ENCODE measurements at places on chromosomes 6 and 20.

DNA sequence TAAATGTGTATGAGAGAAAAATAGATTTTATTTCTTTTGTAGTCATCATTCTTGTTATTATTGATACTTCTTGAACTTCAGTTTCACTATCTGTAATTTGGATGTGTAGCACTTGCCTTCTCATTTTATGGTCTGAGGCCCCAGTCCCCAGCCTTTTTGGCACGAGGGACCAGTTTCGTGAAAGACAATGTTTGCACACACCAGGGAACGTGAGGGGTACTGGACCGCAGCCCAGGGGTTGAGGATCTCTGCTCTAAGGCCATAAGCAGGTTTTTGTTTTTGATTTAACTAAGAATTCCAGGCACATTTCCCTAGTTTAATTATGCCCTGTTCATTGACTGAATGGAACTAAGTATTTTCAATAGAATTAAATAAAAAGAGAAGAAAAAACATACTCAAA lies 261.5 kb downstream of the BMP2 start:
- DNase-seq: no peak

DNA sequence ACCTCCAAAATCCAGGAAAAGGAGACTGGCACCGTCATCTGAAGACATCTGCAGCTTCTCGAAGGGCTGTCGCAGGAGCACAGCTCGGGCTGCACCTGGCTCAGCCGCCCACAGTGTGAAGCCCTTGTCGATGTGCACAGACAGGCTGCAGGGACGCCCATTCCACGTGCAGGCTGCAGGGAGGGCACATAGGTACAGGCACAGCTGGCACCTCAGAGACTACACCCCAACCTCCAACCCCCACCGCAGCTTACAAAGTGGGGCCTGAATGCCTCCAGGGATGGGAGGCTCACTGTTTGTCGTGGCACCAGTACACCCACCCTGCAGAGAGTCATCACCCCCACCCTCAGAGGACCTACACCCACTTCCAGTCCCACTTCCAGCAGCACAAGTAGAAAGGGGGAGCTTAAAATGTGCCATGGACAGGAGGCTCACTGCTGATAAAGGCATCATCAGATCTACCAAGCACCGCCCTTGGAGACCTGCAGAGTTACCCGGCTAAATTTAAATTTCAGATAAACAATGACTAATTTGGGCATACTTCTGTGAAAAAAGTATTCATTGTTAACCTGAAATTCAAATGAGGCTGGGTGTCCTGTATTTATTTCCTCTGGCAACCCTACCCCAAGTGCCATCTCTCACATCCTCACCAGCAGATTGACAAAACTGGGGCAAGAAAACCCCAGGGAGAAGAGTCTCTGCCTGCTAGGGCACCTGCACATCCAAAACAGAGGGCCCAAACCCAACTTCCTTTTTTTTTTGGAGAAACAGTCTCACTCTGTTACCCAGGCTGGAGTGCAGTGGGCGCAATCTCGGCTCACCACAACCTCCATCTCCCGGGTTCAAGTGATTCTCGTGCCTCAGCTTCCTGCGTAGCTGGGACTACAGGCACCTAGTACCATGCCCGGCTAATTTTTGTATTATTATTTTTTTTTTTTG lies 7.7 kb upstream of the CDK5RAP1 start:
- no peak for DNase-seq

GRCh38 chr6:111367393-111368088 lies 115.5 kb downstream of the REV3L start:
- no peak for DNase-seq

- DNase-seq: peak; percentile 92
Observed at GRCh38 chr20:60046011-60046413, 87.8 kb downstream of the CDH26 start.

DNA sequence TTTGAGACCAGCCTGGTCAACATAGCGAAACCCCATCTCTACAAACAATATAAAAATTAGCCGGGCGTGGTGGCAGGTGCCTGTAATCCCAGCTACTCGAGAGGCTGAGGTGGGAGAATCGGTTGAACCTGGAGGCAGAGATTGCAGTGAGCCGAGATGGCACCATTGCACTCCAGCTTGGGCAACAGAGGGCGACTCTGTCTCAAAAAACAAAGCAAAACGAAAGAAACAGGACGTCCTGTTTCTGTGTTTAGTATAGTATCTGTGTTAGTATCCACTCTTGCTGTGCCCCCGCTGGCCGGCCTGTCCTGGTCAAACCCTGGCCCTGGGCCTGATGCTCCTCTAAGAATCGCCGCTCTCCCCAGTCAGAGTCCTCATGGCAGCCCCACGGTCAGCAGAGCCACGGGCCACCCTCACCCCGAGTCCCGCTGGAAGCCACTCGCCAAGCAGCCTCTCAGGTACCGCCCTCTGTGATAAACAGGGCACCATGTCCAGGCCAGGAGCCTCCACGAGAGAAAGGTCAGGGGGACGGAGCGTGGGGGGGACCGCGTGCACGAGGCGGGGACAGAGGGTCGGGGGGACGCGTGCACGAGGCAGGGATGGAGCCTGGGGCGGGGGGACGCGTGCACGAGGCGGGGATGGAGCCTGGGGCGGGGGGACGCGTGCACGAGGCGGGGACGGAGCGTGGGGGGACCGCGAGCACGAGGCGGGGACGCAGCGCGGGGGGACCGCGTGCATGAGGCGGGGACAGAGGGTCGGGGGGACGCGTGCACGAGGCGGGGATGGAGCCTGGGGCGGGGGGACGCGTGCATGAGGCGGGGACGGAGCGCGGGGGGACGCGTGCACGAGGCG lies 384.5 kb downstream of the SMOC2 start:
- DNase-seq: no peak

DNA sequence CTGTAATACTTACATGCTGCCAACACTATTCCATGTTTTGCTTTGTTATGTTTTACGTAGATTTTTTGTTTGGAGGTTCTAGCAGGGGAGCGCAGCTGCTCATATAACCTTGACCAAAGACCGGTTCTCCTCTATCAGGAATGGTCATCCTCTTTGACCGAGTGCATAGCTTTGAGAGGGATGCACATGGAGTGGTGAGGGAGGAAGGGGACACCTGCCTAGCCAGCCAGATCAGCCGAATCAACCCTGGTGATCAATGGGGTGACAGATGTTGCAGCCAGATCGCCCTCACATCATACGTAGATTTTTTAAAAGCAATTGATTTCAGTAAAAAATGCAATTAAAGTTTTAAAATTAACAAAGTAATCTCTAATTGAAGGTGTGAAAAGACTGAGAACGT lies 6.3 kb downstream of the DSTN start:
- no peak for DNase-seq

DNA sequence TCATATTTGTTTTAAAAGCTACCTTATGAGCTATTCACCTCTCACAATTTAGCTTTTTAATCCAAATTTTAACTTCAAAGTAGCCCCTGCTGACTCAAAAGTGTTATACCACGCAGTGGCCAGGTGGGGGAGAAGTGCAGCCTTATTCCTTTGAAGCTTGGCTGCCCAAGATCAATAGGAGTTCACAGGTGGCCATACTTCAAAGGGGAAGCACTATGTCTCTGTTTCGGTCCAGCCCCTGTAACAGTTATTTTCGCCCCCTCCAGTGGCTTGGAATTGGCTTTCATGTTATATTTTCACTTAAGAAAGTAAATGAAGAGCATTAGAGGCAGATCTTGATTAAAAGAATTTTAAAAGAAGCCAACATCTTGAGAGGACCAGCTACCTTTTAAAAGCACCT lies 608.4 kb downstream of the EPHA7 start:
- DNase-seq: peak; percentile 14

GRCh38 chr20:52160621-52161204 lies 30.9 kb downstream of the ZFP64 start:
- no peak for DNase-seq

DNA sequence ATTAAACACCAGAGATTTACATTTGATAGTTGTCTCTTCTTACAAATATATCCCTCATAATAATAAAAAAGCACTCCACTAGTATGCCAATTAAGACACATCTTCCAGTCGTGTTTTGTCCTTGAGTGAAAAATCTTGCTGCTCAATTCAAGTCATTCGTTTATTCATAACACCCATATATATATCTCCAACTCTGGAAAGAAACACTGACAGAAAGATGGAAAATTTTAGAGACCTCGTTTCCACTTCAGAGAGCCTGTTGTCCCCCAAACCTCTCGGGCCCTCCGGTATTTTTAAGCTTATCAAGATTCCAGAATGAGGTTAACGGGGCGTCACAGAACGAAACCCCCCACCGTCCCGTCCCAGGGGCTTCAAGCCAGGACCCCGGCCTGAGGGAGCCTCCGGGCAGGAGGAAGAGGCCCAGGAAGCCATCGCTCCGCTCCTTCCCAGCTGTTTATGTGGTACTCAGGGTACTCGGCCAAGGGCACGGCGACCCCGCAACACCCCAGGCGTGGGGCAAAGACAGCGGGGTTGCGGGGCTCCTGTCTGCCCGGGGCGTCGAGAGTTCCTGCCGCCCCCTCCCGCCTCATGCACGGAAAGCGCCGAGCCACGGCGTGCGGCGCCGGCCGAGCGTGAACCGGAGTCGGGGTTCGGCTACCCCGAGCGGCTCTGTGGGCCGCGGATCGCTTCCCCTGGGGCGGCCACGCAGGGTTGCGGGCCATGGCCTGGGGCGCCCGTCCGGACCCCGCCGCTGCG lies 623 bp upstream of the SNX9 start:
- no peak for DNase-seq

DNA sequence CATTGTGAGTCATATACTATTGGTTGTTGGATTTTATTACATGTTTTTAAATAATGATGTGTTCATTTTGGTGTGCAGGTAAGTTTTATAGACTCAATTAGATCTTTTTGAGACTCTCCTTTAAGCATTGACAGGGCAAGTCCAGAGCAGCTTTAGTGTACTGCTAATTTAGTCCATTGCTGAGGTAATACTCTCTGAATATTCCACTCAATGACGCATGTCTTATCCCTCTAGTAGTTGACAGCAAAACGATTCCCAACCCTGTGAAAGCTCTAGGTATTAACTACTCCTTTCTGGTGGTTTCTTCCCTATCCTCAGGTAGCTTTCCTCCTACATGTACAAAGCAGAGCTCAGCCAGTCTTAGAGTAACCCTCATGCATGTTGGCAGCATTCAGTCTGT lies 373.5 kb upstream of the MAP3K7 start:
- DNase-seq: no peak

- DNase-seq: peak; percentile 60
Observed at GRCh38 chr6:52661551-52661950, 9.4 kb upstream of the TMEM14A start.

DNA sequence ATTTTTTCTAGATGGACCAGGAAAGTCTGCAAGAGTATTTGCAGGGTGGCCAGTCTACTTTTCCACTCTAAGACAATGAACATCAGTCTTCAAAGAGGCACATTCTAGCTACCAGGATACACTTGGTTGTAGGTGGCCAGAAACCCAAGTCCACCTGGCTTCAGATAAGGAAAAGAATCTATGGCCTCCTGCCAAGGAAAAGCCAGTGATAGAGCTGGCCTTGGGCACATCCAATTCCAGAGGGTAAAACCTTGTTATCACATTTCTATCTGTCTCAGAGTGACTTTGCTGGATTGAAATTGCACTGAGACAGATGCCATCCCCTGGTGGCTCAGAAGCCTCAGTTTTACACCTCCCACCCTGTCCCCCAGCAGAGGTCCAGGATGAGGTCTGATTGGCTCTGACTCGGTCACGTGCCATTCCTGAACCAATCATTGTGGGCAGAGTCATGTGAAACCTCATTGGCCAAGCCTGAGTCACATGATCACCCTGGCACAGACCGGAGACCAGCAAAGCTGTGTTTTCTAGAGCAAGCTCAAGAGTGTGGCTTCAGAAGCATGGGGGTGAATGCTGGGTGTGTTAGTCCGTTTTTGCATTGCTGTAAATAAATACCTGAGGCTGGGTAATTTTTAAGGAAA lies 497.4 kb upstream of the SULF2 start:
- no peak for DNase-seq

- no peak for DNase-seq
Observed at GRCh38 chr6:16578695-16579285, 182.5 kb downstream of the ATXN1 start.

GRCh38 chr20:54914995-54915394 lies 439.6 kb downstream of the DOK5 start:
- no peak for DNase-seq

- DNase-seq: no peak
Observed at GRCh38 chr6:125754566-125754965, 5.1 kb downstream of the HEY2 start.

DNA sequence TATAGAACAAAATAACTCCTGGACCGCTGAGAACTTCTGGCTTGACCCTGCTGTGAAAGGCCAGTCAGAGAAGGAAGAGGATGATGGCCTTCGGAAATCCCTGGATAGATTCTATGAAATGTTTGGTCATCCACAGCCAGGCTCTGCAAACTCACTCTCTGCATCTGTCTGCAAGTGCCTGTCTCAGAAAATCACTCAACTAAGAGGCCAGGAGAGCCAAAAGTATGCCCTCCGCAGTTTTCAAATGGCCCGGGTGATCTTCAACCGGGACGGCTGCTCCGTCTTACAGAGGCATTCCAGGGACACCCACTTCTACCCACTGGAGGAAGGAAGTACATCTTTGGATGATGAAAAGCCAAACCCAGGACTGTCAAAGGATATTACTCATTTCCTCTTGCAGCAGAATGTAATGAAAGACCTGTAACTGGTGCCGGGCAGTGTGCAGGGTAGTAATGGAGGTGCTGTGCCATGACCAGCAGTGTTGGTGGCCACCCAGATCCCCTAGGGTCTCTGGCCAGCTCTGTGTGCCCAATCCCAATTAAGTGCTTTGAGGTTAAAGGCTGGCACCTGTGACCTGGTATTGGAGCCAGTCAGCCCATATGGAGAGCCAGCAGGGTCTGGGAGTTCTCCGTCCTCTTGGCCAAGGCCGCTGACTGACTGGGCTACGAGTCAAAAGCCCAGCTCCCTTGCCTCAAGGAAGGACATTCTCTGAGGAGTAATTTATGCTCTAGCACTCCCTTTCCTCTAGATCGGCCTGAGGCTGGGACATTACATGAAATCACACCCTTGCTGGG lies 87.1 kb downstream of the TRMT6 start:
- DNase-seq: peak; percentile 49

DNA sequence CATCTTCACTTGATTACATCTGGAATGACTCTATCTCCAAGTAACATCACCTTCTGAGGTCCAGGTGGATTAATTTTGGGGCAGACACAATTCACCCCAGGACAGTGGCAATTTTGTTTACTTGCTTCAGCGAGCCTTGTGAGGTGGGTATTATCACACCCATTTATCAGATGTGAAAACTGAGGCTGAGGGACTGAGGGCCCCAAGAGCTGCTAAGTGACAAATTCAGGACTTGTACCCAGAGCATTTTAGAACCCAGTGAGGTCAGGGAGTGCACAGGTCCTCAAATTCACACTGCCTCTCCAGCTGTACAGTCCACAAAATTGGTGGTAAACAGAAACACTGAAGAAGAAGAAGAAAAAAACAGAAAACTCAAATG lies 125.2 kb upstream of the PMEPA1 start:
- no peak for DNase-seq
